ENCODE measurements at places on chromosomes 3 and 15. TPM values are rescaled to one million over a fixed set of nuclear protein-coding genes. Genes with fewer than 3 reads are reported as not detected.

- DNase-seq = no peak
Observed at GRCh38 chr15:91308199-91308598, 208.1 kb downstream of the SV2B start.

GRCh38 chr3:108511055-108511454 lies 659 bp upstream of the MYH15 start:
- no peak for DNase-seq

The TGM5 gene
- not detected for total RNA-seq

DNA sequence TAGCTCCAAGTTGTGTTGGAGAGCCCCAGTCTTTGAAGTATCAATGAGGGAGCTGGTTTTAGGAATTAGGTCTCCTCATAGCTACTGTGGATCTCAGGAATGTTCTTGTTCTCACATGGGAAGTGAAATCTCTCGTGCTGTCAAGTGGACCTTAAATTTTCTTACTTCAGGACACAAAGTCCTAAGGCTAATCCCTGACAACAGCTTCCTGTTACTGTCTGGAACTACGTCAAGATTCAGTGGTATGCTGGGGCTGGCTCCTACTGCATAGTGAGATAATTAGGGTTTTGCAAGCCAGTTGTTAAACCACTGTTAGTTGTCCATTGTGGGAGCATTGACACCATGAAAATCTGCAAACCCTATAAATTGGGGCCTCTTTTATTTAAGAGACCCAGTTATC lies 22.8 kb downstream of the MESP1 start:
- no peak for DNase-seq

The IQCF5 gene
- total RNA-seq = not detected

DNA sequence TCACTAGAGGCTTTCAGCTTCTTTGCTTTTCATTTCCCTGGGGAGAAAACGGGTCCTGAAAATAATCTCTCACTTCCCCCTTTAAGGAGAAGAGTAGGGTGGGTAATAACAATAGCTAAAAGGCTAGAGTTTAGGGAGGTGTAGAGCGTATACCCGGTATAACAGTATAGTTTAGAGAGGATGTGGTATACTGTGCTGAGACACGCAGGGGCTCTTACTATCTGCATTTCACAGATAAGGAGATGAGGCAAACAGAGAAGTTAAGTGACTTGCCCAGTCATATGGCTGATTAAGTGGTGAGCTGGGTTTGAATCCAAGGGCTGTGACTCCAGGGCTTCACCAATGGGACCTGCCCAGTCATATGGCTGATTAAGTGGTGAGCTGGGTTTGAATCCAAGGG lies 15.0 kb upstream of the KCNMB3 start:
- no peak for DNase-seq

GRCh38 chr3:140068494-140069017 lies 133.6 kb downstream of the CLSTN2 start:
- no peak for DNase-seq

DNA sequence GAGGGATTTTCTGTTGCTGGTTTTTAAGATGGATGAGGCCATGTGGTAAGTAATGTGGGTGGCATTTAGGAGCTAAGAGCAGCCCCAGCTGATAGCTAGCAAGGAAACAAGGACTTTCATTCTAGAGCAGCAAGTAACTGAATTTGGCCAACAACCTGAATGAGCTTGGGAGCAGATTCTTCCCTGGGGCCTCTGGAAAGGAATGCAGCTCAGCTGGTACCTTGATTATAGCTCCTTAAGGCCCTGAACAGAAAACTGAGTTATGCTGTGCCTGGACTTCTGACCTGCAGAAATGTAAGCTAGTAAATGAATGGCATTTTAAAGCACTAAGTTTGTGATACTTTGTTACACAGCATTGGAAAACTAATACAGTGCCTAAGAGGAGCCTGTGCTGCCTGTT lies 565.5 kb downstream of the PDCD6IP start:
- no peak for DNase-seq

- DNase-seq = no peak
Observed at GRCh38 chr3:123072152-123072551, 5.3 kb downstream of the PDIA5 start.

GRCh38 chr3:32781211-32781968 lies 36.4 kb upstream of the TRIM71 start:
- peak; percentile 75 for DNase-seq

DNA sequence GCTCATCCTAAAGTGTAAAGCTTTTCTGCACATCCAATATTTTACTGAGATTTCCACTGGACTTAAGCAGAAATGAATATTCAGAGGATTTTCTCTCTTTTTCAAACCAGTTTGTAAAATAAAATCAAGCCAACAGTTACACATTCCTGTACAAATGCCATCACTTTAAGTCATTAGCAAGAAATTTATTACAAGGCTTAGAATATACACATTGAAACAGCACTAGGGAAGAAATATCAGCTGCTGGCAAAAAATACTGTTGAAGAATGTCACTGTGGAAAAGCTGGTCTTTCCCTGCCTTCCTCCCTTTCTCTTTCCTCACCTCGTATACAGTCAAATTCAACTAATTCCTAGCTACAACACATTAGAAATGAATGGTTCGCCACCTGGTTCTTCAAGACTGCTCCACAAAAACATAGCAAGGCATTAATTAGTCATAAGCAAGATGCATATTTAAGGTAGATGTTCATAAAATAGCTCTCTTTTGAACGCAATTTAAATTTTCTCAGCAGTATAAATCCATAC lies 21.3 kb downstream of the PLOD2 start:
- no peak for DNase-seq

The CRABP1 gene
- total RNA-seq = not detected

- DNase-seq = no peak
Observed at GRCh38 chr15:101458908-101459578, 30.5 kb downstream of the PCSK6 start.

The FOXL2 gene
- not detected for total RNA-seq

DNA sequence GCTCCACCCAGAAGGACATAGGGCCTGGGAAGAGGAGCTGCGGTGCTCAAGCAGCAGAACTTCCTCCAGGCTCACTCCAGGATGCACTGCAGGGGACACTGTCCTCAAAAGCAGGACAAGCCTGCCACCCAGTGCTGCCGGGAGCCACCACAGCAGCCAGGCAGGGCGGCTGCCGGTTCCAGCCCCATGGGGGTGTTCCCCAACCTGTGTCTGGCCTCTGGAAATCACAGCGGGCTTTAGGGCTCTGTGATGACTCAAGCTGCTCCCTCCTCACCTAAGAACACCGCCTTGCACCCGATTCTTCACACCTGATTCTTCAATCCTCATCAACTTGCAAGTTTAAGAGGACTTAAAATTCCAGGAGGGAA lies 71.9 kb upstream of the SLC6A11 start:
- no peak for DNase-seq

DNA sequence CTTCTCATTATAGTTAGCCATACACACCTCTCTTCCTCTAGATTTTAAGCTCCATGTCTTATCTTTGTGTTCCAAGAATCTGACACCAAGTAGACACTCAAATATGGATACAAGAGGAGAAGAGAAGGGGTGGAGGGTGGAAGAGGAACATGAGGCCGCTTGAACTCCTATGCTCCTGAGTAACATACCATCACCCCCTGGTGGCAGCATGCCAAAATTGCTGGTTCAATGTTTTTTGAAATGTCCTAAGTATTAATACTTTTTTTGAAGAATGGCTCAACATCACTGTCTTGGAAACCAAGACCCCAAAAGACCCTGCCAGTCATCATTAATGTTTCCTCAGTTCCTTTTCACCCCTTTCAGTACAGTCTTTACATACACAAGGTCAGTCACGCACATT lies 71.8 kb upstream of the HACD2 start:
- DNase-seq = no peak

DNA sequence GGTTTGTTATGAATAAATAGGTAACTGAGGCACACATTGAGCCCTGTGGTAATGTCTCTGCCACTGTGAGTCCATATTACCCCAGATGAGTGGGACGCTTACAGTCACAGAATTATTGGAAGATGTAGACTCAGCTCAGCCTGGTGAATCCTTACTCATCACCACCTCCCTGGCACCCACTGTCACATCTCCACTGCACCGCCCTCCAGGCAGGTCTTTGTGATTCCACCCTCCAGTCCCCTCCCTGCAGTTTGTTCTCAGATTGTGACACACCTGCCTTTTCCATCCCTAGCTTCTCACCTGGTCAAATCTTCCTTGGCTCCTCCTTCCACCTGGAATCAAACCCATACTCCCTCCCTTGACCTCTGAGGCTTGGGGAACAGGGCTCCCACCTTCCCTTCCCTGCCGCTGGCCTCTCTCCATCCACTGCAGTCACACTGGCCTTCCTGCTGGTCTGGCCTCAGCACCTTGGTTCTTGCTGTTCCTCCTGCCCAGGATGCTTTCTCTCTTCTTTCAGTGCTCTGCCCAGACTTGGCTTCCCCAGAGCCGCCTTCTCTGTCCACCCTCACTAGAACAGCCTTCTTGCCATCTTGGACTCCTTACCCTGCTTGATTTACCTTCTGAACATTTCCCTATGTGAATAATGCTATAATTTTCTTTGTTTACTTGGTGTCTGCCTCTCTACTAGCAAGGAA lies 9.4 kb downstream of the SLC6A20 start:
- no peak for DNase-seq

- no peak for DNase-seq
Observed at GRCh38 chr15:40008061-40008765, 30.8 kb downstream of the SRP14 start.

GRCh38 chr3:129107793-129108192 lies 13.8 kb downstream of the RAB43 start:
- no peak for DNase-seq

DNA sequence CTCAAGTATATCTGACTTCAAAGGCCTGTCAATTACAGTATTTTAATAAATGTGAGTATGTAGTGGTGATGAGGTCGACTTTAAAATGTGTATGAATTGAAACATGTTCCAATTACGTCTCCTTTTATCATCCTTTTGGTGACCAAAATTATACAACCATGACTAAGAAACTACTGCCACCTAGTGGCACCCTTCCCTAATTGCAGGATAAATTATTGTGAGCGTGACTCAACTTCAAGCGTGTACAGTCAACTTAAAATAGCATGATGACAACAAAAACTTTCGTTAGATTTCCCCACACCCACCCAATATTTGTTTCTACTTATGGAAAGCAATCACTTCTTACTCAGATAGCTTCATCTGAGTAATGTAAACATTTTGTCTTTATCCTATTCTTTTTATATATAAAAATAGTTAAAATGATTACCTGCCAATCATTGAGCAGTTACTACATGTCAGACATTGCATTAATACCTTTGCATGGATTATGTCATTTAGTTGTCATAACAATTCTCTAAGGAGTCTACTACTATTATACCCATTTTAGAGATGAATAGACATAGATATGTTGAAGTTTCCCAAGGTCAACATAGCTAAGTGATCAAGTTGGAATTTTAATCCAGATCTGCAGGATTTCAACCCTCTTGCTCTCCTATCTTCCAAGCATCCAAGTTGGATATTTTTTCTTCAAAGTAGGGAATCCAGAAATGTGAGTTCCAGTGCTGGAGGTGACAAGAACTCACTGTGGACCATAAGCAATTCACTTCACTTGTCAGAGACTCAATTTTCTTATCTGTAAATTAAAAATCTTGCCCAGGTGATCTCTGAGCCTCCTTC lies 106.0 kb downstream of the MEX3B start:
- DNase-seq = no peak

- no peak for DNase-seq
Observed at GRCh38 chr15:94042180-94042928, 189.0 kb upstream of the MCTP2 start.

The GXYLT2 gene
- total RNA-seq = 17.7 TPM

GRCh38 chr3:59433546-59433945 lies 383.7 kb upstream of the CFAP20DC start:
- DNase-seq = no peak
